T1000 (cell line): ENCODE measurements at places on chromosomes 2 and 18.

GRCh38 chr2:230444832-230445231 is 28.8 kb downstream of the SP100 start:
- DNase-seq, result no peak

GRCh38 chr2:234444242-234444730 is 52.6 kb downstream of the ARL4C start:
- no peak for DNase-seq

GRCh38 chr18:50721451-50722120 is 98.2 kb downstream of the MRO start:
- DNase-seq, result no peak

- DNase-seq, result no peak
Measured at GRCh38 chr18:44881461-44882162, 200.9 kb downstream of the SETBP1 start.

- DNase-seq, result no peak
Measured at GRCh38 chr2:48715042-48715899, 40.3 kb downstream of the LHCGR start.

DNA sequence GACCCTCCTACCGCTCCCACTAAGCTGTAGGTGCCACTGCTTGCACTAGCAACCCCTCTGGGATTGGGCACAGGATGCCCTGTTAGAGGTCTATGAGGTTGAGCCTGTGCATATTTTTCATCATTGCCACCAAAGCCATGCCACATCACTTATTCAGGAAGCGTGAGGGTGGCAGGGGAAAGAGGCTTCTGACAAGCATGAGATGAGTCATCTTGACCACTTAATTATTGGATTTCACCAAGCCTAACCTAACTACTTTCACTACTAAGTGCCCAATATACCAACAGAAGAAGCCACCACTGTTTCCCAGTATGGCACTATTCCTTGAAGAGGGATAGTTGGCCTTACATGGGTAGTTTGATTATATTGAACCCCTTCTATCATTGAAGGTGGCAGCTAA is 181.3 kb upstream of the EPHA4 start:
- no peak for DNase-seq

DNA sequence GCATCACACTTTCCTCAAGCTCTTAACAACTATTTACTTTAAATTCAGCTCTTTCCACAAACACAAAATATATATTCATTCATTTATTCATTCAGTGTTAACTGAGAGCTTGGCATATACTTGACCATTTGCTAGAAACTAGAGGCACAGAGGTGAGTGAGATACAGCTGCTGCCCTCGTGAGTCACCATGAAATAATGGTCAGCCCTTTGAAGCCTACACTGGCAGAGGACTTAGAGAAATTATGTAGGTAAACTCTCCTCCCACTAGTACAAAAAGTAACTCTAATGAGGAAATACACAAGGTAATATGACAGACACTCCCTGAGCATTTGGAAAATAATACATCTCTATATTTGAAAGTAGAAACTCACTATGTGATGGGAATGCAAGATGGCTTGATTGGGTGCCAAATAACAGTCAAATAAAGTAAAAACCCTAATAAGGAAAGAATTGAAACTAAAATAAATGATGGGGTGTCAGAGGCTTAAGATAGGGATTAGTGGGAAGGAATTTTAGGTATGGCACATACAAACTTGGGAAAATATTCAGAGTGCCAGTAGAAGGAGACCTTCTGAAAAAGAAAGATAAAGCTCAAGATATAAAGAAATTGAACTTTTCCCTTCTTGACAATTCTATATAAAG is 61.1 kb downstream of the ANTXR1 start:
- DNase-seq, result no peak

- DNase-seq, result peak; percentile 32
Measured at GRCh38 chr2:234286118-234286598, 210.7 kb downstream of the ARL4C start.

DNA sequence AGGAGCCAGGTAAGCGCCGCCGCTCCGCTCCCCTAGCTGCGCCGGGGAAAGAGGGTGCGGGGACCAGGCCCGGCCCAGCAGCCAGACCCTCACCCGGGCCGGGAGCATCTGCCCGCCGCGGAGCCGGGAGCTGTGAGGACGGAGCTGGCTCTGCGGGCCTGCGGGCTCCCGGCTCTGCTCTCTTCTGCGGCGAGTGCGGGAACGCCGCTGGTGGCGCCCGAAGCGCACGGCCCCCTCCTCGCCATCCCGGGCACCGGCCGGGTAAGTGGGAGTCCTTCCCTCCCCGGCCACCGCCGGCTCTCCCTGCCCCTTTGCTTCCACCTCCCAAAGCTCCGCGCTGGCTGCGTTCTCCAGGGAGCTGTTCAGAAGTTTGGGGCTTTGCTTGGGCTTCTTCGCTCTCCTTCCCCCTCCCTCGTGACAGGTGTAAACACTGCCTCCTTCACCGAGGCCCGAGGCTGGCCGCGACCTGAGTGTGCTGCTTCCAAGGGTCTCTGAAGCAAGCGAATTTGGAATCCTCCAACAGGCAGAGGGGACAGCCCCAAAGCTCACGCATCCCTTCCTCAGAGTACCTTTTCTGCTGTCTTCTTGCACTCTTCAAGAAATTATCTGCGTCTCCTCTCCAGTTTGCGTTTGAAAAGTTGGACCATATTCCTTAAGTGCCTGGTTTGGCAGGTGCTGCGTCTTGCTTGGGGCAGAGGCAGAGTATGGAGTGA is 632 bp downstream of the AFTPH start:
- no peak for DNase-seq

GRCh38 chr2:130764035-130764820 is 8.9 kb downstream of the AMER3 start:
- no peak for DNase-seq

DNA sequence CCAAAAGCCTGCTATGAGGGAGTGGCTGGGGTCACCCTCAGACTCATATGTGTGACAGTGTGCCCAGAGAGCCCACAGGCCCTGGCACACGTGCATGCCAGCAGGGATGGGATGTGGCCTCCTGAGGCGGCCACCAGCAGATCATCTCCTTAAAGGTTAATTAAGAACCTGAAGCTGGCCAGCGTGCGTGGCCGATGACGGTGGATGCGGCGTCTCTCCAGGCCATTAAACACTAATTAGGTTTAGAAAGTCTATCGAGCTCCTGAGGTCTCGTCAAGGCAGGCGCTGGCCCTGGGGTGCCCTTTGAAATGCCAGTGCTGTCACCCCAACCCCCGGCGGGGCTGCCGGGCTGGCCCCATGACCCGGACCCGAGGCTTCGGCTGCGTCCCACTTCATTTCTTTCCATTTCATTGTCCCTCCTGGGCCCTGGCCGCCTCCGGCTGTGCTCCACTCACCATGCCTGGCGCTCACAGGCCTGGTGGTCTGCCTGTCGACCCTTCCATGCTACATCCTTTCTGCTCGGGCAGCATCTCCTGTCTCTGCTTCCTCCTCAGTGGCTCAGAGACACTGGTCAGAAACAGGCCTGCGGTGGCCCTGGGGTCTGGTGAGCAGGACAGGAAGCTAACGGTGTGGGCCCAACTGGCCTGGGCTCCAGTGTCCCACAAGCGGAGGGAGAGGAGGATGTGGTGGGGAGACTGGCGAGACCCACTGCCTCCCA is 228.9 kb downstream of the CELF4 start:
- DNase-seq, result no peak

GRCh38 chr2:159163930-159164329 is 122.6 kb downstream of the WDSUB1 start:
- no peak for DNase-seq

DNA sequence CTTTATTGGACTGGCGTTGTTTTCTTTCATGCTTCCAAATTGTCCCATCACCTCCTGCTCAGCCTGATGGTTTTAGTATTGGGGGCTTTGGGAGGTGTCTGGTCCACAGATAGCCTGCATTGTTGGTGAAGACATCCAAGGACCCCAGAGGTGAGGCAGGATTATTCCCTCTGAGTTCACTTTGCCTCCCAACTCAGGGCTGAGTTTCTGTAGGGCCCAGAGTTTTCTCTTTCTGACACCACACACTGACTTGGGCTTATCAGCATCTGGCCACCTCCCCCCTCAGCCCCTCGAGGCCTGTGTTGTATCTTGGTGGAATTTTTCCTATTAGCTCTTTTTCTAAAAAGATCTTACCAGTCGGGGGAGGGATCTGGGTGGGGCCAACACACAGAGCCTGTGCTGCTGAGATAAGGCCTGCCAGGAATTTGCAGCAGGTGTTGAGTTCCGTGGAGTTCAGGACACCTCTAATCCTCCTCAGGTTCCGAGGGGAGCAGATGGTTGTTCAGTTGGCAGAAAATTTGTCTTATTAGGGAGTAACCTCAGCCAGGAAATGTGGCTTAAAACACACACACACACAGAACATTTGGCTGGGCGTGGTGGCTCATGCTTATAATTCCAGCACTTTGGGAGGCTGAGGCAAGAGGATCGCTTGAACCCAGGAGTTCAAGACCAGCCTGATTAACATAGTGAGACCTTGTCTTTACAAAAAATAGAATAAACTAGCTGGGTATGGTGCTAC is 7.3 kb downstream of the EMILIN2 start:
- DNase-seq, result no peak

- no peak for DNase-seq
Measured at GRCh38 chr18:12049978-12050811, 43.4 kb upstream of the ANKRD62 start.

GRCh38 chr2:195658541-195658890 is 1.5 kb downstream of the SLC39A10 start:
- DNase-seq, result no peak

GRCh38 chr2:153717060-153717459 is 154.7 kb upstream of the GALNT13 start:
- DNase-seq, result no peak

DNA sequence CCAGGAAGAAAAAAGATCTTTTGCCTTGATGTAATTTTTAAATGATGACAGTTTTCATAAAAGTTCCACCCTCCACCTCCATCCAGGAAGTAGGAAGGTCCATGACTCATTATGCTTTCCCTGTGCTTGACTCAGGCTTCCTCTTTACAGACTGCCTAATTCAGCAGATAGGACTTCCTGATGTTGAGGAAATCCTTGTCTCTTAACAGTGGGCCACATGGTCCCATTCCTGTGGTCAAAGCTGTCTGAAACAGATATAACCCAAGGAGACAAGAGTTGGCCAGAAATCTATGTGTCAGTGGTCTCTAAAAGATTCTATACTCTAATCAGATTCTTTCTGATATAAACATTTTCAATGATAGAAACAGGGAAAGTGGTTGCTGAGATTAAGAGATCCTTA is 119.1 kb downstream of the BAZ2B start:
- DNase-seq, result peak; percentile 9

GRCh38 chr2:134679745-134680144 is 39.1 kb downstream of the TMEM163 start:
- no peak for DNase-seq

- no peak for DNase-seq
Measured at GRCh38 chr18:48825101-48825745, 125.5 kb downstream of the SMAD7 start.

DNA sequence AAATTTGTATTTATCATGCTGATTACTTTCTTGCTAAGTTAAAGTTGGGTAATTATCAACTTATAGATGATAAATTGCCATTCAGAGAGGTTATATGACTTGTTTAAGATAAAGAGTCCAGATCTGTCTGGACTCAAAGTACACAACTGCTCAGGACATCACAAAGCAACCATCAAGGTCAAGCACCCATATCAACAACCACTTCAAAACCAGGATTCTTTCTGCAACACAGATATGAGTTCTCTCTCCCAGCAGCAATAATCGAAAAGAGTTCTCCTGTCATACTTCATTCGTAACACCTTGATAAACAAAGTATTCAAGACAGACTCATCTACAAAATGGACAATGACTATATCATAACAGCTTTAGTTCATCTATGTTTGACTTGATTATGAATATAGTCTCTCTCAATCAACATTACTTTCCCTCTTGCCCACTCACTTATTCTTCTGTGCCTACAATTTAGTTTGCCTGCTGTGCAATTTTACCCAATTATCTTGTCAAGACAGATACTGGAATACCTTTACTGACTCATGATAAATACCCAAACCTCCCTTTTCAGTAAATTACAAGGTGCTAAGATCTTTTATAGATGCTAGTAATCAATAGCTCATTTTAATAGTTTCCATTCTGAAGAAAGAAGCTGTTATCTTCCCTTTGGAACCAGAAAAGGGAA is 281.8 kb downstream of the NBAS start:
- DNase-seq, result no peak
